NCI-H146 (cell line): ENCODE measurements at places on chromosomes 16 and 17.

DNA sequence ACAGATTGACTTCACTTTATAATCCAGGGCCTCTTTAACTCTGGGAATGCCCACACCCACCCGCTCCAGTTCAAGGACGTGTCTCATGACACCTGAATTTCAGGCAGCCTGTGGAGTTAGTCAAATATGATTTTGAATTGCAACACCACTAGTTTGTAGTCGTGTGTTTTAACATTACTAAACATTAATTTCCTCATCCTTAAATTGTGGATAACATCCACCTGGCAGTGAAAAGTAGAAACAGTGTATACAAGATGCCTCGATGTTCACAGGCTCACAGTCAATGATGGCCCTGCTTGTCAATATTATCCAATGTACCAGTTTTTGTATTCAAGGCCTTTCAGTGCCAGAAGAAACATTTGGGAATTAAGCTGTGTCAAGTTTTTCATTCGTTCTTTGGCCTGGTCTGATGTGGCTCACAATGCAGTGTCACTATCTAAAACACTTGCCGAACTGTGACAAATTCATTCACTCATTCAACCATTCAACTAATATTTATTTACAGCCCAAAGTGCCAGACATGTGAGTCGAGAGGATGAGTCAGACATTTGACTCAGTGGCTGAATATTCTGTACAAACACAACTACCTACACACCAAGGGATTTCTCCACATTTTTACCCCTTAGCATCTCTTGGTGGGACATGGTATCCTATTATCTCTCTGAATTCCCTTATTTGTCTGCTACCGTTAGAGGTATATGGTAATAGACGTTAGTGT lies 1.4 kb downstream of the MEIOB start:
- no peak for DNase-seq

DNA sequence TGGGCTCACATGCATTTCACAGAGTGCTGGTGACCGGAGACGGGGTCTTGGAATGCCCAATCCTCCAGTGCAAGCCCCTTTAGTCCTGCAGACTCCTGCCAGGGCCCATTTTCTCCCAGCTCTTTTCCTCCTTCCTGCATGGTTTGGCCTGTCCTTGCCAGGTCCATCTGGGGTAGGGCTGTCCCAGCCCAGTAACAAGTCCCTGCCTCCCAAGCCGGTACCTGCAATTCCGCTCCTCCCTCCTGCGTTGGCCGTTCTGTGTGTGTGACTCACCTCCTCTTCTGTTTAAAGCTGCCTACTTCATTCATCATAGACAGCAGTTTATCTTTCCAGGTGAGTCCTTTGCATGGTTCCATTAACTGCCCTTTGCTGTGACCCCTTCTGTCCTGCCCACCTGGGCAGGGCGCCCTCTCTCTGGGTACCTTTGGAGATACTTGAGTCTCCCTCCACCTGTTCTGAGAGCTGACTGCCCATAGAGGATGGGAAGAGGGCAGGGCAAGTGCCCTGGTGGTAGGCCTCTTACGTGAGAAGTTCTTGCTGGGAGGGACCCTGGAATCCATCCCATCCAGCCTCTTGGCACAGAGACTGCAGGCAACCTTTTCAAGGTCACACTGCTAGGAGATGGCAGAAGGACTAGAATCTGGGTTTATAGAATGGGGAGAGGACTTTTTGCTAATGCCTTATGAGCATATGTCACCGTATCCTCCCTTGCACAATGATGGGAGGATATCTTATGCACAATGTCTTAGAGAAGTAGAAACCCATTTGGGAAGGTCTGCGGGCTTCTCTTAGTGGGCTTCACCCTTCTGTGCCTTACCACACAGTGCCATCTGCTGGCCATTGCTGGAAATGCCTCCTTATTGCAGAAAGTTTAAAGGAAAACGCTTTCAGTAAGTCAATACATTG lies 29.7 kb upstream of the LGALS9 start:
- DNase-seq = peak; percentile 65

DNA sequence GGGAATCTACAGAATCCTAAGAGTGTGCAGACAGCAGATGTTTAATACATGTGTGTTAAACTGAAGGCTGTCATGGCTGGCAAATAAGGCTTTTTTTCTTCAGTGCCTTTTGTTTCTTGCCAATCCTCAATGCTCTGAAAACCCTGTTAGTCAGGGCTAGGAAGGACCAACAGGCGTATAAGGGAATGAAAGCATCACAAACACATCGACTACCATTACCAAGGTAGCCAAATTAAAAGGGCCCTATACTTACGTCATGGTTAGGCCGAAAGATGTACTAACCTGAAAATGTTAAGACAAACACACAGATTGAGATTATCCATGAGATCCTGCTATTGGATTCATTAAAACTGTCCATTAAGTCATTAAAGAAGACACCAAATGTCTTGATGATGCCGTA lies 13.1 kb downstream of the SLC16A6 start:
- DNase-seq = no peak

DNA sequence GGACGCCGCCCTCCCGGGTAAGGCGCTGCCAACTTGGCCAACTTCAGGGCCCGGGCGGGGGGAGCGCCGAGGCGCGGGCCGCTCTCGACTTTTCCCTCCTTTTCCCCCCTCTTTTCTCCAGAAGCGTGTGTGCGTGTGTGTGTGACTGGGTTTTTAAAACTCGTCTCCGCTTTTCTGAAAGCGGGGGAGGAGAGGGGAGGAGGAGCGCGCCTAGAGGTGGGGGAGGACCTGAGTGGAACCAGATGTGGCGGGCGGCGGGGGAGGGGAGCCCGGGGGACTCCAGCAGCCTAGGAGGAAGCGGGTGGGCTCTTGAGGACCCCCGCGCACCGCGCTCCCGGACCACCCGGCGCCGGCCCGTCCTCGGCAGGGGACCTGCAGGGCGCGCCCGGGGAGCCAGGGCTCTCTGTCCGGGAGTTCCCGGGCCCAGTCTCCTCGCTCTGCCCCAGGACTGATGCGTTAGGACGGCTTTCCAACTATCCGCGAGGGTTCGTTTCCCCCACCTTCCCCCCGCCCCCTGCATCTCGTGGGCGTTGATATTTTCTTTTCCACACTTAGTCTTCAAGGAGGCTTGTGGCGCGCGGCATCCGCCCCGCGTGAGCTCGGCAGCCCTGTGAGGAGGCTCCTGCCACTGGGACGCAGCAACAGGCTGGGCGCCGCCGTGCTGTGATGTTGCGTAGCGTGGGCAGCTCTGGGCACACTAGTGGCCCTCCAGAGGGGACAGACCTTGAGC lies 599 bp downstream of the MRC2 start:
- peak; percentile 6 for DNase-seq

DNA sequence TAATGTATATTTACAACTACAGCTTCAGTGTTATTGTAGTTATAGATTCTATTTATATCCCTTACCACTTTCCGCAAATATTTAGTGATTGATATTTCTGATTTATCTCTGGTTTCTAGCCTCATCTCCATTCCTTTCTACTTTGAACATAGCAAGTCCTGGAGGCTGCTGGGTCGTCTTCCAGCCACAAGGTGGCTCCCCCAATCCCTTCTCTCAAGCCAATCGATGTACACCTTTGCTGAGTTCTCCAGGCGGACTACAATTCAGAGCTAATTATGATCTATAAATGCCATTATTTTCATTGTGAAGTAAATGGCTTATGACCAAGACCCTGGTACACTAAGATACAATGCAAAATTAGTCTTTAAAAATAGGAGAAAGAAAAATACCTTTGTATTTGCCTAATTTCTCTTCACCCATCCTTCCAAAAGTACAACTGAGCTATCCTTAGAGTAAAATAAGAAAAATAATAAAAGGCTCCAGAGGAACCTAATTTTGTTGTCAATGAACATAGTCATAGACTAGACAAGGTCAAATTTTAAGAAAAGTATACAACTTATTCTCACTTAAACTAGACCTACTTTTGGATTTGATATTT lies 122.1 kb downstream of the SKAP1 start:
- peak; percentile 66 for DNase-seq

DNA sequence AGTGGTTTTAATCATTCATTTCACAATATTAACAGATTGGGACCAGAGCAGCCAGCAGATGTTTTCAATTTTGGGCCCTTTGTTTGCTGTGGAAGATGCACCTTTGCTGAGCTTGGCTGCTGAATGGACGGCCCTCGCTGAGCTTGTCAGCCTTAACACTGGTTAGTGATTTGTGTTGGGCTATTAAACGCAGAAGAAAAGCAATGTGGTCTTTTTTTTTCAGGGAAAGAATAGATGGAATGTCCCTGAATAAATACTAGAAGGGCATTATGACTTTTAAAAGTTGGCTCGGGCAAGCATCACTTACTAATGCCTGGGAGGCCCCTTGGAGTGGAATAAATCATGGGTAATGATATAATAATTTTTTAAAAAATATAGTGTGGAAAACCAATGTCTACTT lies 297.0 kb downstream of the MAP2K6 start:
- no peak for DNase-seq

DNA sequence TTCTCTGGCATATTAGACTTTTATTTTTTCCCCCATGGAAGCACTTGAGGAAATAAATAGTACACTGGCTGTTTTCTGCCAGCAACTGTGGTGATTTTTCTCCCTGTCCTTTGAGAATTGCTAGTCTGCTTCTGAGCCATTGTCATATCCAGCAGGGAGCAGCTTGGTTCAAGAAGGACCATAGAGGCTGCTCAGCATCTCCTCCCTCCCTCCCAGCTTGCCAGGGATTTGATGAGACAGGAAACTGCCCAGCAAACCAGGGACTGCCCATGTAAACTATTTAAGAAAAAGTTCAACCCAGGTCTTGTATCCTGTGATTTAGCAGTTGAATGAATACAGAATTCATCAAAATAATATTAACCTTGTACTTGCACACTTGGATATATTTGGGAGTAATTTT lies 39.5 kb downstream of the CYB5B start:
- DNase-seq = no peak

GRCh38 chr16:84232060-84232459 lies 7.8 kb downstream of the KCNG4 start:
- DNase-seq = no peak

DNA sequence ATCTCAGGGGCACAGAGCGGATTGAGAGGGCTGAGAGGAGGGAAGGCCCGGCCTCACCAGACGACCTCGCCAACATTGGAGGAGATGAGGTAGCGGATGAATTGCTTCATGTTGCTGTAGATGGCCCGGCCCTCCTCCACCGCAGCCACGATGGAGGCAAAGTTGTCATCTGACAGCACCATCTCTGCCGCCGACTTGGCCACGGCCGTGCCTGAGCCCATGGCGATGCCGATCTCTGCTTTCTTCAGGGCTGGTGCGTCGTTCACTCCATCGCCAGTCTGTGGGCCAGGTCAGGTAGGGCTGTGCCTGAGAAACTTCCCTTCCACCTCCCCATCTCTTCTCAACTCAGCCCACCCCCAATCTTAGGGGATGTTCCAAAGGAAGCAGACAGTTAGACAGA lies 21.1 kb upstream of the P2RX1 start:
- DNase-seq = no peak

DNA sequence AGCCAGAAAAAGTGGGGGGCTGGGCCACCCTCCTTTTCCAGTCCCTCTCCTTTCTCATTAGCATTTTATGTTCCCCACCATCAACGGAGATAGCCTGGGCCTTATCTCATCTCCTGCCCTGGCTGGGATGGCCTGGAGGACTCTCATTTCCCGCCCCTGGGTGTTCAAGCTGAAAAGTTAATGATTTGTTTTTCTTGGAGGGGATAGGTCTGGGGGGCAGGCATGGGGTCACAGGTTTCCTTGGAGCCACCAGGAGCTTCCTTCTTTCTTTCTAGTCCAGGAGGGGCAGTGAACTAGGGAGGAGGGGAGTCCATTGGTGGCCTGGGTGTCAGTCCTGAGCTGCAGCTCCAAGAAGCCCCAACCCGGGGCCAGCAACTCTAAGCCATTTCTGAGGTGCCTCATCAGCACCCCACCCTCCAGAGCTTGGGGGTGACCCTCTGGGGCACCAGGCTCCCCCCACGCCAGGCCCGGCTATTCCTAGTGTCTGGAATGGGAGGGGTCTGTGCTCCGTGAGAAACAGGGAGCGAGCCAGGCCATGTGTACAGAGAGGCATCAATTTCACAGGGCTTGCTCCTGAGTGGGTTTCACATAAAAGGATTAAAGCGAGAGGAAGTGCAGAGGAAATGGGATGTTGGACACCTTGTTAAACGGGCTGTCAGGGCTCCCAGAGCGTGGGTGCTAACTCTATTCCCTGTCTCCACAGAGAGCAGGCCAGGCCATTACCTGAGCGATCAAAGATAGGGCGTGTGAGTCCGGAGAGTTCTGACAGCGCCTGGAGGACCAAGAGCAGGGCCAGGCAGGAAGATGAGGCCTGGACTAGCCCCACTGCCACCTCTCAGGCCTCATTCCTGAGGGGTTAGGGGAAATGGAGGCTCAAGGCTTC lies 90.6 kb upstream of the LHX1 start:
- DNase-seq = no peak
